GM12878 (cell line): ENCODE measurements at places on chromosomes 7 and 10.

GRCh38 chr7:108402865-108403264, 53.4 kb downstream of the NRCAM start:
- no peak for DNase-seq

- DNase-seq = no peak
Measured at GRCh38 chr10:26478061-26478460, 39.9 kb downstream of the APBB1IP start.

DNA sequence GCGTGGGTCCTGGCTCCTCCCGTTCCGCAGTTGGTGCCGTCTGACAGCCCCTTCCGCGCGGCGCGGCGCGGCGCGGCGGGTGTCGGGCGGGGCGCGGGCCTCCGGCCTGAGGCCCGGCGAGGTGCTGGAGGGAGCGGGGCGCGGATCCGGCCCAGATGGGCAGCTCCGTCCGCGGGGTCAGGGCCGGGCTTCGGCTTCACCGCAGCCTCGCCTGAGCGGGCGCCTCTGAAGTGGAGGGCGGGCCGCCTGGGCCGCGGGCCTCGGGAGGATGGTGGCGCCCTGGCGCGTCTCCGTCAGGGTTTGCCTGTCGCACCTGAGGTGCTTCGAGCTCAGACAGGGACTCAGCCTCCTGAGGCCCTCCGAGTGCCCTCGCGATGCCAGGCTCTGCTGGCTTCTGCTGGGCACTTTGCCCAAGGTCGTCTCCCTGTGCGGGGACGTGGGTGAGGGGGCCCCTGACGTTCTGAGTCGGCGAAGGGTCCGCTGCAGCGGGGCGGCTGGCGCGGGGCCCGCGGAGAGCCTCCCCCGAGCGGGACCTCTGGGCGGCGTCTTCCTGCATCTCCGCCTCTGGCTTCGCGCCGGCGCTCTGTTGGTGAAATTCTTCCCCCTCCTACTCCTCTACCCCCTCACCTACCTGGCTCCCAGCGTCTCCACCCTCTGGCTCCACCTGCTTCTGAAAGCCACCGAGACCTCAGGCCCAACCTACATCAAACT, 473 bp downstream of the ADCK2 start:
- DNase-seq = no peak

GRCh38 chr10:89482256-89482655, 53.1 kb downstream of the SLC16A12 start:
- no peak for DNase-seq

GRCh38 chr10:13769946-13770345, 183.2 kb downstream of the PRPF18 start:
- no peak for DNase-seq

DNA sequence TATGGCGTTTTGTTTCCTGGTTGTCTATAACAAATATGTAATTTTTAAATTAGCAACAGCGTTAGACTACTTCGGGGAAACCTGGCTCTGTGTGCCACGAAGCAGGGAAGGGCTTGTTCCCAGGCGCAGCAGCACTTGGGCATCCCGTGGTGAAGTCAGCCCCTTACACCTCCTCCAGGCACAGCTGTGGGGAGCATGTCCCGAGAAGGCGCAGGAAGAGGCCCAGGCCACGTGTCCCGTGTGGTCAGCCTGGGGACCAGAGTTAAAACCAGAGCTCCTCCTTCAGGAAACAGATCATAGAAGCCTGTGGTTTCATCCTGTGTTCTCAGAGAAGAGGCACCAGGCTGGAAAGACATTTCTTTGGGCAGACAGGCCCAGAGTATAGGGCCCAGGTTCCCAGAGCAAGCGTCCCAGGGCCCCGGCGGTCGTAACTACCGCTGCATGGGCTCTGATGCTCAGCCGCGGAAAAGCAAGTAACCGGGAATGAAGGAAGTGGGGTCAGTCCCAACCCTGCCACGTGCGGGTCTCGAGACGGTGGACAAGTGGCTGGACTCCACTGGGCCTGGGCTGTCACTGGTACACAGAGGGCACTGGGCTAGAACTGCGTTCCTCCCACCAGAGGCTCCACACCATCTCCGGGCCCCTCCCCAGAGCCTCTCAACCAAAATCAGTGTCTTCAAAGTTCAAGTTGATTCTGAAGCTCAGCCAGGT, 7.1 kb downstream of the NUDT1 start:
- DNase-seq = peak; percentile 48

DNA sequence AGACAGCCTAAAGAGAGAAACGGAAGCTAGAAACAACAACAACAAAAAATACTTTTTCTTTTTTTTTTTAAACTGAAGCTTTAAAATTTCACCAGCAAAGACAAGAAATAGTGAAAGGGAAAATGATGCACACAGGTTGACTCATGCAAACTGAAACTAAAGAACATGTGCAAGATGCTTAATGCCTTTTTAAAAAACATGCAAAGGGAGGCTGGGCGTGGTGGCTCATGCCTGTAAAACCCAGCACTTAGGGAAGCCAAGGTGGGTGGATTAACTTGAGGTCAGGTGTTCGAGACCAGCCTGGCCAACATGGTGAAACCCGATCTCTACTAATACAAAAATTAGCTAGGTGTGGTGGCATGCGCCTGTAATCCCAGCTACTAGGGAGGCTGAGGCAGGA, 15.1 kb upstream of the CUBN start:
- peak; percentile 9 for DNase-seq

DNA sequence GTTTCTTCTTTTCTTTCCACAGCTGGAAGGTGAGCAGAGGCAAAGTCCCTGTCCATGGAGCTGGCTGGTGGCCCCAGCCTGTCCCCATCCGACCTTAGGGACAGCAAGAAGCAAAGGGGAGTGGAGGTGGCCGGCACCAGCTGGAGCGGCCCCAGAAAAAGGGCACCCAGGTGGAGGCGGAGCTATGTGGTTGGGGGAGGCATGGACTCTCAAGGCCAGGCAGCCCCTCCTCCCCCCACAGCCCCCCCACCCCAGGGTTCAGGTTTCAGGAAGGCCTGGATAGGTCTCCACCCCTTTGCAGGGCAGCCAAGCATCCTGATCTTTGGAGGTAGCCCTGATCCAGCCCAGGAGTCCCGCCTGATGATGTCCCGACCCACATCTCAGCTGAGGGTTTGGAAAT, at the start of gene SSC4D:
SSC4D (minus strand) TSS at position 161 of the 400 bp plus-strand sequence. CDS start 5,258 bp downstream, outside the sequence.
- no peak for DNase-seq

- DNase-seq = no peak
Measured at GRCh38 chr7:117188376-117188775, 134.5 kb downstream of the WNT2 start.

GRCh38 chr10:51654918-51655317, 44.5 kb downstream of the CSTF2T start:
- no peak for DNase-seq

GRCh38 chr7:50676079-50676478, 106.6 kb downstream of the GRB10 start:
- DNase-seq = no peak

GRCh38 chr7:132519936-132520335, 56.3 kb downstream of the PLXNA4 start:
- DNase-seq = no peak

- no peak for DNase-seq
Measured at GRCh38 chr10:21733710-21734109, 199.7 kb downstream of the MLLT10 start.
